Activated T-cell treated with anti-CD3 and anti-CD28 coated beads, Interleukin-2, amount 50 U/mL, for 1 hour (primary cell): ENCODE measurements at places on chromosomes 16 and 17.

DNA sequence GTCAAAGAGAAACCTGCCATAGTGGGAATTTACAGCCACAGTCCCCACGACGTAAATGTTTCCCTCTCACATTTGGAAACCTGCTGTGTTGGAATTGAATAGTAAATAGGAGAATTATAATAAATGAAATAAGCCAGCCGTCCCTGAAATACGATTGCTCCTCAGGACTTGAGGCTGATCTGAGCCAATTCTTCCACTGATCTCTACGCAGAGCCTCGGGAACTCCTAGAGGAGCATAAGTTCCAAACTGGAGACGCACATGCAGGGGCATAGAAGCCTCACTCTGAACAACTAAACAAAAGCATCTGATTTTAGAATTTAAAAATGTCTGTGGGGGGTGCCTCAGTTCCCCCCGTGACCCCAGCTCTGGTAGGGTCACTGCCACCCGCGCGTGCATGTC lies 10.2 kb upstream of the TEX19 start:
- DNase-seq = no peak

DNA sequence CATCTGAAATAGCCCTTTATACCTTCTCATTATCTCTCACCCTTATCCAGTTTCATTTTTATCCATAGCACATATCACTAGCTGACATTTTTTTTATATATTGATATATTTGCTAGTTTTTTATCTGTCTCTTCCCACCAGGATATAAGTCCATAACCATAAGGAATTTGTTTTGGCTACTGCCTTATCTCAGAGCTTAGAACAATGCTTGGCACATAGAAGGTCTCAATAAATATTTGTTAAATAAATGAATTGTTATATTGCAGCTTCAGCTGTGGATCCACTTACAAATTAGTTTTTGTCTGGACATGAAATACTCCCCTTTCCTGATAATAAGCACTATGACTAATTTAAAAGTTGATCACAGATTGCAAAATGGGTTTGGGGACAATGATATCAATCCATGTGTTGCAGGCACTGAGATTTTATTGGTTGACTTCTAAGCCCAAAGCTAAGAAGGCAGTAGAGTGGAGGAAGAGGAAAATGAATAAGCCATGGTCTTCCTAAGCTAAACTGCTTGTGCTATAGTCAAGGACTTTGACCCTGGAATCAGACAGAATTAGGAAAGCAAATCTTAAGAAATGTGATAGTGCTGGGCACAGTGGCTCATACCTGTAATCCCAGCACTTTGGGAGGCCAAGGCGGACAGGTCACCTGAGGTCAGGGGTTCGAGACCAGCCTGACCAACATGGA lies 31.9 kb upstream of the YPEL2 start:
- no peak for DNase-seq

DNA sequence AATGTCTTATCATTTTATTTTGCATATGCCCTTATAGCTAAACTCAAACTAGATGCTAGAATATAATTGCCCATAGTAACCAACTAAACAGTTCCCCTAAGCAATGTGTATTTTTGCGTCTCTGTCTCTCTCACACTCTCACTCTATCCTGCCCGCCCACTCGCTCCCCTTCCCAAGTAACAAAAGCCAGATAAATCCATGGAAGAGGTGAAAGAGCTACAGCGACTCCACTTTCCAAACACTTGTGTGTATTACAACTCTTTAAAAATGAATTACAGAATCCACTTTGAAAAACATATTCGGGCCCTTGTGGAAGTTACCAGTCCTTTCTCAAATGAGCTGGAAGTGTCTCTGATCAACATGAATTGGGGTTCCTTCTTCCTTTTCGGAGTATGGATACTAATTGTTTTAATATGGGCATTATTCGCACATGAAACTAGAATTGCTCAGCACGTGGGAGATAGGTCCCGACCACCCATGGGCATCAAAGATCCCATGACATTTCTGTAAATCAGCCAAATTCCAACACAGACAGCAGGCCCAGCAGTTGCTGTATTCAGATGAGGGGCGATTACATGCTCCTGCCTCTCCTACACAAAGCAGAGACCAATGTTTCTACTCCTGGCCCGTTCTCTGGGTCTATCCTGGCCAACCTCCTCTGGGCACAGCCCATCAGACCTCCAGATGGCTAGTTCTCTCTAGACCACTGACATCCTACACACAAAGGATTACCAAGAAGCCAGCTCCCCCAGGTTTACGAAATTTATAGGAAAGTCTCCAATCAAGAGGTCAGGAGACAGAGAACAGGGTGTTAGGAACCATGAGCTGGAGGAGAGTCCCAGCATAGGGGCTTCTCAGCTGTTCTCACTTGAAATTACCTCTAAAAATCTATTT lies 121.5 kb downstream of the ZFHX3 start:
- DNase-seq = no peak

DNA sequence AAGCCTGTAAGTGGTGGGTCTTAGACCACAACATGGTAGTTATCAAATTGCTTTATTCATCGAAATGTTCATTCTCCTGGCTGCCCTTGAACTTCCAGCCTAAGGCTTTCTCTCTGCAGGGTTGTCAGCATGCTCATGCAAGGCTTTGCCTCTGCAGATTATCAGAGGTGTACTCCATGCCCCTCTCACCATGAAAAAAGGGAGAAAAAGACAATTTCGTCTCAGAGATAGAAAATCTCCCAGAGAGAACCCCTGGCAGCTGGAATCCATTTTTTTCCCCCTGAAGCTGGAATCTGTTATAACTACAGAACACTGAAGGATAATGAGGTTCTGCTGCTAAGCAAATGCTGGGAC lies 33.9 kb upstream of the METTL9 start:
- DNase-seq = no peak

GRCh38 chr17:10628756-10629155 lies 28.4 kb downstream of the MYH3 start:
- no peak for DNase-seq
